ENCODE measurements at places on chromosomes 4 and X. TPM values are rescaled to one million over a fixed set of nuclear protein-coding genes. Genes with fewer than 3 reads are reported as not detected.

Gene ODAM
- total RNA-seq, result not detected

Gene TMPRSS11A
- not detected for total RNA-seq

DNA sequence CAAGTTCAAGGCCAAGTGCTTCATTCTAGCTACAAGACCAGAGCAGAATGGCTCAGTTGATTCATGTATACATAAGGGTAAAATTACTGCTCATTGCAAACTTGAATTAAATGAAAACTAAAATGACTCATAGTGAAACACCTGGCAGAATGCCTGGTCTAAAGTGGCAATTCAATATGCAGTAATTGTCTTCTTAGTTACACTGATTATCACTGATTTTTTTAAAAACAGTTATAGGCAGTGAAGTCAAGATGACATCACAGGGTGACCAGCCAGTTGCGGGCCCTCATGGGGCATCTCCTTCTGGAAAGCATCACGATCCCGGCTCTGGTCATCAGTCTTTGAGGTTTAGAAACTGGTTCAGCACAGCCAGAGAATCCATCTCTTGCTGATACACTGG, 154.2 kb downstream of the RAB28 start:
- DNase-seq, result no peak

DNA sequence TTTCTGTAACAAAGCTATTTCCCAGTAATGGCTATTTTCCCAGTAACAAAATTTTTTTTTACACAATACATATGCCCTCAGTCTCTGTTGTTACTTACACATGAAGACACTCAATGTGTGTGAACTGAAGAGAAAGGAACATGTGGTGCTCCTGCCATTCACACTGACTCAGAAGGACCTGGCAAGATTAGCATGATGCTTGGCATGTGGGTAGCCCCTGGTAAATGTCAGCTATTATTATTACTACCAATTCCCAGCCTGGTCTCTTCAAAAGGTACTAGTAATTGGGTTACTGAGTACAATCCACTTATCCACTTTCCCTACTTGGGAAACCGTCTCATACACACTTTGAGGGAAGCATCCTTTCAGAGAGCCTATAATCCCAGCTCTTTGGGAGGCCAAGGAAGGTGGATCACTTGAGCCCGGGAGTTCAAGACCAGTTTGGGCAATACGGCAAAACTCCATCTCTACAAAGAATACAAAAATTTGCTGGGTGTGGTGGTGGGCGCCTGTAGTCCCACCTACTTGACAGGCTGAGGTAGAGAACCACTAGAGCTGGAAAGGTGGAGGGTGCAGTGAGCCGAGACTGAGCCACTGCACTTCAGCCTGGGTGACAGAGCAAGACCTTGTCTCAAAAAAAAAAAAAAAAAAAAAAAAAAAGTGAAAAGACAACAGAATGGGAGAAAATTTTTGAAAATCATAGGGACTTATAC, 14.6 kb downstream of the RBBP7 start:
- DNase-seq, result no peak

- DNase-seq, result no peak
These were observed 29.8 kb upstream of the C1QTNF7 start for GRCh38 chr4:15398001-15398400.

Gene IGSF1
- total RNA-seq, result 3.1 TPM

DNA sequence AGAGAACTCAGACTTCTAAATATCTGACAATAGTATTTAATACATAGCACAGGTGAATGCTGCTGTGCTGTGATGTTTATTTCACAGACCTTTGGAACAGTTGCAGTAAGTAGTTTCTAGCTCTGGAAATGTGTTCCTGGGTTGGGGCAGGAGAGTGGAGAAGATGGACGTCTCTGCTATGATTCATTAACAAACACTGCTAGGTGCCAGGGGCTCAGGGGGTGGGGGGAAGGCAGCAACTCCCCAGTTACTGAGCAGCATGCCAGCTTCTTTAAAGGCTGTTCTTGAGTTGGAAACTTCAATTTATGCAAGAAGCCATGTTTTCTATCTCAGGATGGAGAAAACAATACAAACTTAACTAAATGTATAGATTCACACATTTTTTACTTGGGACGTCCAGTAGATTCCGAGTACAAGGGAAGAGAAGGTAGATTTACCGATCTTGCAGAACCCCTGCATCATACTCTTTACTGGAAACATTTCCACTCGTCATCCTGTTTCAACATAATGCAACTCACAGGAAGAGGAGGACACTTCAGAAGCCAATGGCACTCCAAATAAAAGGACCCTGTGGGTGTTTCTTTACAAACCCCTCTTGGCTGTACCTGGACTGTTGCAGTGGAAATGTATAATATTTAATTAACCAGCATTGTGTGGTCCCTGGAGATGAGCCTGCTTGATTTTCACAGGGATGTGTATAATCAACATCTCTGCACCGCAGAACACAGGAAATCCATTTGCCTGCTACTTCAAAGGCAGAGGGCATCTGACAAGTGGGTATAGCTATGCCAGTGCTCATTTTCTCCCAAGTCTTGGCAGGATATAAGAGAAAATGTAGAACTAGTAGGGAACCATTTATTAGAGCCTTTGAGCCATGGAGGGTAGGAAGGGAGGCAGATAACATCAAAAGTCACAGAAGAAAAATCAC, 171.4 kb downstream of the SH3KBP1 start:
- DNase-seq, result no peak

Gene NPY2R
- total RNA-seq, result not detected

Gene TRIM75
- not detected for total RNA-seq

Gene RPS6KA6
- total RNA-seq, result 2.3 TPM

- DNase-seq, result no peak
These were observed 6.9 kb upstream of the ADRA2C start for GRCh38 chr4:3759236-3759635.

- DNase-seq, result no peak
These were observed 6.4 kb downstream of the SLC25A6 start for GRCh38 chrX:1385253-1386223.

Gene BTC
- total RNA-seq, result 0.21 TPM

GRCh38 chr4:37675587-37676290, 10.4 kb downstream of the RELL1 start:
- no peak for DNase-seq

- DNase-seq, result no peak
These were observed 17.6 kb downstream of the PTPN13 start for GRCh38 chr4:86611757-86612156.

All from osteocyte (in vitro differentiated cells).